ENCODE measurements at places on chromosomes 16 and 17.

DNA sequence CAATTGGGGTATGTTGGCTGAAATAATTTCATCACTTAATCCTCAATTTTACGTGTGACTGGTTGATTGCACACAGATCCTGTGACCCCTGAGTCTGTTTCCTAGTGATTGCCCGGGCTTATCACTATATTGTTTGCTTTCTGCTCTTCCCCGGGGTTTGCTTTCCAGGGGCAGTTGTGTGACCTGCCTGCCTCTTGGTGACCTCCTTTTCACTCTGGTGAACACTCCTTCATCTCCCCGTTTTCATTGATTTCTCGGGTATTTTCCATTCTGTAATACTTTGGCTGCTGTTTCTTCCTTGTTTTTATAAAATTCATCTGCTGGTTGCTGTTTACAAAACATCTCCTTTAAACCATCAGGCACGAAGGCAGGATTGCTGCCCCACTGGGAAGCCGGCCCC is 36.0 kb downstream of the NTN1 start:
- no peak for DNase-seq

DNA sequence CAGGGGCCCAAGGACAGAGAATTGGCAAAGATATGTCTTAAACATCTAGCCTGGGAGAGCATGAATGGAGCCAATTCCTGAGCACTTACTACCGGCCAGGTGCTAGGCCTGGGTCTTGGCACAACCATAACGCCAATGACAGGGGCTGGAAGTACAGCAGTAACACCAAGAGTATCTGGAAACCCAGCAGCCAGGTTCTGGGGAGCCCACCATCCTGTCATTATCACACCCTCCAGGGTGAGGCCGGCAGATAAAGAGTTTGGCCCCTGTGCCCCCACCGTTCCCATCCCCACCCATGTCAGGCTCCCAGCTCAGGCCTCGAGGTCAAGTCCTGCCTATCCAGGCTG is 508 bp upstream of the TMC8 start:
- no peak for DNase-seq

DNA sequence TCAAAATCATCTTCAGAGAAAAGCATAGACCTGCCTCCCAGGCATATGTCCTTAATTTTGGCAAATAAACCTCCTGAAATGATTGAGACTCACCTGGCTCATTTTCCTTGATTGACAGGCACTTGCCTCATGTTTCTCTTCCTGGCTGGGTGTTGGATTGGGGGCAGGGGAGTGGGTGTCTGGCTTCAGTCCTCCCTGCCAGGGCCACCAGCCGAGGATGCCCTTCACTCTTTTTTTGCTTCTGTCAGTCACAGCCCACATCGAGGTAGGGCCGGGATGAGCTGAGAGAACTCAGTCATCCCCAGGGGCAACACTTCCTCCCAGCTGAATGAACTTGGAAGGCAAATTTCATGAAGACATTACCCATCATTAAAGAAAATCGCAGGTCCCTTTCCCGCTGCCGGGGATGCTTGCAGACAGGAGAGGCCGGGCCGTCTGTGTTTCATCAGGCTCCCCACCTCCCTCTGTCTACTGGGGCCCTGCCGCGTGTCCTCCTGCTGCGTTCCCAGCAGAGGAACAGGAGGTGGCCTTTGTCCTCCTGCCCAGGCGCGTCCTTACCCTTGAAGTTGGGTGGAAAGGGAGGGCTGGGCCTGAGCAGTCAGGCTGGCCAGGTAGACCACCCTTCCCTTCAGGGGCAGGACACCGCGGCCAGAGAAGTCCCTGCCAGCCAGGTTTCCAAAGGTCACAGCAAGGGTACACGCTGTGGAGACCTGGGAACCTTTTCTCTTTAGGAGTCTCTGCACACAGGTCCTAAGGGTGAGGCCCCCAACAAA is 11.2 kb upstream of the DNAH17 start:
- DNase-seq: no peak

GRCh38 chr17:61542027-61542426 is 49.0 kb downstream of the NACA2 start:
- DNase-seq: no peak

DNA sequence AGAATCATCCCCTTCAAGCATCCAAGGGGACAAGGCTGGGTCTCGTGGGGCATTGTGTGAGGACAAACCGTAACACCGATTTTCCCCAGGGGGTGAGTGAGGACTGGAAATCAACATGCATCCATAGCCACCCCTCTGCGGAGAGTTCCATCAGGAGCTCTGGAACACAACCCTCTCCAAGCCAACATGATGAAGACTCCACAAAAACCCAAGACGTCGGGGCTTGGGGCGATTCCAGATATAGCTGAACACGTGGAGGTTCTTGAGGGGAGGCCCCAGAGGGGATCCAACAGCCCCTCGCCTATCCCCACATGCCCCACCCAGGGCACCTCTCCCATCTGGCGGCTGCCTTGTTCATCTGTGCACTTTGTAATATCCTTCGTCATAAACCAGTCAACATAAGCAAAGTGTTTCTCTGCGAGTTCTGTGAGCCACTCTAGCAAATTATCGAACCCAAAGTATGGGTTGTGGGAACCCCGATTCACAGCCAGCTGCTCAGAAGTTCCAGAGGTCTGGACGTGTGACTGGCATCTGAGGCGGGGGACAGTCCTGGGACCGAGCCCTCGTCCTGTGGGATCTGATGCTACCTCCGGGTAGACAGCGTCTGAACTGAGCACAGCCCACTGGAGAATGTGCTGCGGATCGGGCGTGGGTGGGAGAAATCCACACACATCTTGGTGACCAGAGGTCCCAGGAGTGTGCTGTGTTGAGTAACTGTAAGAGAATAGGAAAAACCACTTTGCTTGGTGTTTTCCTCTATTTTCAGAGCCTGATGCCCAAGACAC is 55.5 kb downstream of the RPH3AL start:
- no peak for DNase-seq

DNA sequence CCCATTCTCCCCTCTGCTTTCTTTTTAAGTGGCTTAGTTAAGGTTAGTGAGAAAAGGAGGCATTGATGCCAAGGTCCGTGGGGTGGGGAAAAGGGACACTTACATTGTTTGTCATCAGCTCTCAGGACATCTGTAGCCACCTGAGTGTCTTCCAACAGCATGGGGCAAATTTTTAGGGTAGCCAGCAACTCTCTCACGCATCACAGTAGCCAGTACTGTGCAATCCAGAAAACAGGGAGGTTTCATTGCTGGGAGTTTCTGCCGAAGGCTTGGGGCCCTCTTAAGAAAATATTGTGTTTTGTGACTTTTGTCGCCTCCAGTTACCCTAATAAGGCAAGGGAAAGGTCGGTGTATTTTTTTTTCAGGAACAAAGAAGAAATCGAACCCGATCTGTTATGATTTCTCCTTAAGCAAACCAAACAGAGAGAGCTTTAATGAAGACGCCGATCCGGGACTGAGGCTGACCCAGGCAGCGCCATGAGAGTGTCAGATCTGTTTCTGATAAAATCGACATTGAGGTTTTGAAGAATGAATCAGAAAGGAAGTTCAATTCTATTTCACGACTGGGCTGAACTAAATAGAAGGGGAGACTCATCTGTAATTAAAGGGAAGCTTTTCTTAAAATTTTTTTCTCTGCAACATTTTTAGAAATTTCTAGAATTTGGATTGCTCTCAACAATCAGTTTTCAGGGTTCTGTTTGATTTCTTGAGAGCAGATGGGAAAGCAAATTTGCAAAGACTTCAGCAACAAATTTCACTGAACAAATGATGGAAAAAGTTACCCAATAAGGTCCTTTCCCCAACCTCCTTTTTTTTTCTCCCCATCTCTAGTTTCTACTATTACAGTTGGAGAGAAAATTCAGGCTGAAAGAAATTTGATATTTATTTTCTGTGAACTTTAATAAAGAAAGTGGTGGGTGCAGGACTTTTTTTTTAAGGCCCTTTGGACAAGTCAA is 144.7 kb upstream of the IRX3 start:
- no peak for DNase-seq

DNA sequence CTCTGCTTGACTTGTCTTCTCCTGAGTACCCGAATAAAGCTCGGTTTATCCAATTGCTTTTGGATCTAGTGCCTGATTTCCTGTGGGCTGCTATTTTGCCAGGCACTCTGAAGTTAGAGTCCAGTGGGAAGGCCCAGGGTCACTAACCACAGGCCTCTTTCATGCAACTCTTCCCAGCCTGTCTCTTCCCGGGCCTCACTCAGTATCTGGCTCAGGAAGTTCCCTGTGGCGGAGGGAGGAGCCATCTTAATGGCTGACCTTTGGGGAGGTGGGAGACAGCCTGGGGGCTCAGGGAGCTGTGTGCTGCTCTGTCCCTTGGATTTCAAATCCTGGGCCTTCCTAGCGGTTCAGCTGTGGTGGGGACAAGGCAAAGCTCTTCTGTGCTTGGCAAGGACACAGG is 328.5 kb downstream of the SLC39A11 start:
- no peak for DNase-seq

GRCh38 chr17:14784997-14785696 is 480.0 kb downstream of the PMP22 start:
- DNase-seq: peak; percentile 5

GRCh38 chr16:86723689-86724088 is 145.3 kb downstream of the FOXL1 start:
- DNase-seq: no peak

Measured in T-helper 9 cell (primary cell).